ENCODE measurements at places on chromosomes 16 and 17.
A peak's percentile ranks its signal among the peaks of the same experiment; 100 is the strongest.

DNA sequence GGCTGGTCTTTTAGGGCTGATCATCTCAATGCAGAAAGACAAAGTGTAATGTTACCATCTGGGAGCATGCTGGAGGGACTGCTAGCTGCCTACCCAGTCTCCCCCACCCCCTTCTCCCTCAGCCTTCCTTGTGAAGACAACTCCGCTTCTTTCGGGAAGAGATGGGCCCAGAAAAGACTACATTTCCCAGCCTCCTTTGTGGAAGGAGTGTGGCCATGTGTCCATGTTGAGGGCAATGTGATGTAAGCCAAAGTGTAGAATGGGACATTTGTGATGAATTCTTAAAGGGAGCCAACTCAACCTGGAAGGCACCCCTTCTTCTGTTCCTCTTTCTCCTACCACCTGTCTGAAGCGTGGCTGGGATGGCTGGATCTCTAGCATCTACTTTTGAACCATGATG lies 16.3 kb downstream of the ABCC12 start:
- DNase-seq: no peak

DNA sequence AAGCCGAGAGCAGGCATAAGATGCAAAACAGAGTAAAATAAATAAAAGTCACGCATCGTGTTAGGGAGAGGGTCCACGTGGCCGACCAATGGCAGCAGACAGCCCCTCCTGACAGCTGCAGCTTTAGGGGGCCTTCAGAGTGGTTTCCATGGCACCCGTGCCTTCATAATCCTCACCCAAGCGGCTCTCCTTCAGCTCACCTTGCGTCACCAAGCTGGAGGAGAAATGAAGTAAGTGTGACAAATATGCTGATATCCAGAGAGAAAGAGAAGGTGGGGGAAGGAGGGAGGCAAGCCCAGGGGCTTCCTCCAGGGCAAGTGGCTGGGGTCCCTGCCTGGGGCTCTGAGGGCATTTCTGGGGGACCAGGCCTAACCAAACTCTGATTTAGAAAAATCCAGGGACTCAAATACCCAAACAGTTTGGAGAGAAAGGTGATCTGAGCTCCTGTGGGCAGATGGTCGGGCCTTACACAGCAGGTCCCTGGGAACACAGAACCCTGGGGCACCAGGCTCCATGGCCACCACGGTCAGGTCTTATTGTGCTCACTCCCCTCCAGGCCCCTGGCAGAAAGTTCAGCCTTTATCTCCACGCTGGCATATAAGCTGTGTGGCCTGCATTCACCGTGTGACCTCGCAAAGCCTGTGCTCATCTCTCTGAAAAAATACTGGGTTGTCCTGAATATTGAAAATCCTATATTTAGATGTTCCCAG lies 80.7 kb upstream of the TNRC6C start:
- no peak for DNase-seq

GRCh38 chr17:75457047-75457654 lies 716 bp downstream of the TMEM94 start:
- DNase-seq: peak; percentile 65

- peak; percentile 49 for DNase-seq
Observed at GRCh38 chr16:88669980-88670379, 7.1 kb upstream of the MVD start.

DNA sequence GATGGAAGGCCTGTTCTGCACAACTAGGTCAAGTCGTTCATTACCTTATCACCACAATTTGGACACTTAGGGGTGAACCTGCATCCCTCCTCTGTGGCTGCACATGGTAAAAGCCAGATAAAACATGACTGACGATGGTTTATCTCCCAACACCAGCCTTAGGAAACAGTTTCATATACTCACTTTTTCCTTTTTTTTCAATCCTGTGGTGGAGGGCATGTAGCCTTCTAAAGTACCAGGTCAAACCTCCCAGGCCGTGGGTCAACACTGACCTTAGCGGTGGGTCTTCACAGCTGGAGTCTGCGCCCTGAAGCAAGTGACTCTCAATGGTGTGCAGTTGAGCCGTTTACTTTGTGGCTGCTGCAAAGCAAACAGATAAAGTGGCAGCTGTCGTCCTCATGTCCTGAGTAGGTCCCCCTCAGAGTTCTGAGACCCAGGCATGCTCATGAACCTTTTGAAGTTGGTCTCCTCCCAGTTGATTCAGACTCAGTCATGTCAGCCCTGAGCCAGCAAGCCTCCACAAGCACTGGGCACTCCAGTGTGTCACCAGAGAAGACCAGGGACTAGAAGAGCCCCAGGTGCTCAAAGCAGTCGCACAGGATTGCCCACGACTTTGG lies 5.9 kb downstream of the FAHD1 start:
- DNase-seq: no peak

- no peak for DNase-seq
Observed at GRCh38 chr16:88538366-88539060, 31.7 kb upstream of the ZC3H18 start.

DNA sequence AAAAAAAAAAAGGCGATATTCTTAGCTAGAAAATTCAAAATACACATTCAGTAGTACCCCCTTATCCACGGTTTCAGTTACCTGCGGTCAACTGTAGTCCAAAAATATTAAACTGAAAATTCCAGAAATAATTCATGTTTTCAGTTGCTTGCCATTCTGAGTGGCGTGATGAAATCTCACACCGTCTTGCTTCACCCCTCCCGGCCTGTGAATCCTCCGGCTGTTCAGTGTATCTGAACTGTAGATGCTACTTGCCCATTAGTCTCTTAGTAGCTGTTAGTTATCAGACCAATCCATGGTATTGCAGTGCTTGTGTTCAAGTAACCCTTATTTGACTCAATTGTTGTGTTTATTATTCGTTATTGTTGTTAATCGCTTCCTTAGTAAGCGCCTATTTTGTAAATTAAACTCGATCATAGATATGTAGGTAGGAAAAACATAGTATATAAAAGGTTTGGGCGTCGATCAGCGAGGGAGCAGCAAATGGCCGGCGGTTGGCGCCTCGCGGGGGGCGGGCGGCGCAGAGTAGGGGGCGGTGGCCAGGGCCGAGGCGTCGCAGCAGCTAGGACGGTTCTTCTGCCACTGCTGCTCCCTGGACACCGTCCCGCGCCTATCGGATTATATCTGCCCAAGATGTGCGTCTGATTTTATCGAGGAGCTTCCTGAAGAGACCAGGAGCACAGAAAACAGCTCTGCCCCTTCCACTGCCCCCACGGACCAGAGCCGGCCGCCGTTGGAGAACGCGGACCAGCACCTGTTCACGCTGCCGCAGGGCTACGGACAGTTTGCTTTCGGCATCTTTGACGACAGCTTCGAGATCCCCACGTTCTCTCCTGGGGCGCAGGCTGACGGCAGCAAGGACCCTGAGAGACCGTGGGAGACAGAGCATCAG lies 39.8 kb upstream of the AKAP1 start:
- no peak for DNase-seq

Measured in fibroblast of skin of back (primary cell).